ENCODE measurements at places on chromosomes 4 and X. TPM values are rescaled to one million over a fixed set of nuclear protein-coding genes. Genes with fewer than 3 reads are reported as not detected.

DNA sequence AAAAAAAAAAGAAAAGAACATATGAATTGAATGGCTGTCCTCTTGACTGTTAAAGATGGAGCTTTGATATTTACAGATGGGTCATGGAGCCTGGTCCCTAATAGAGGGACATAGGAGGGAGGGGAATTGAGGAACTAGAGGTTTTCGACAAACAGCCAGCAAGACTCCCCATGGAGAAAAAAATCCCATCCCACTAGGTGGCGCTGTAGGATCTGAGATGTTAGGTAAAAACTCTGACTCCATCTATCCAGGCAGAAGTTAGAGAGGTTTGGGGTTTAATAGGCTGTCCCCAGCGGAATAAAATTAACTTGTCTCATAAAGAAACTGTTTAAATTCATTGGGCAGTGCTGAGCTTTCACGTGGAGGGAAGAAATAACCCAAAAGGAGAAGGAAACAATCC, 45.9 kb downstream of the HMGB2 start:
- DNase-seq, result peak; percentile 65

- DNase-seq, result no peak
Measured at GRCh38 chr4:52943677-52944076, 81.6 kb downstream of the RASL11B start.

DNA sequence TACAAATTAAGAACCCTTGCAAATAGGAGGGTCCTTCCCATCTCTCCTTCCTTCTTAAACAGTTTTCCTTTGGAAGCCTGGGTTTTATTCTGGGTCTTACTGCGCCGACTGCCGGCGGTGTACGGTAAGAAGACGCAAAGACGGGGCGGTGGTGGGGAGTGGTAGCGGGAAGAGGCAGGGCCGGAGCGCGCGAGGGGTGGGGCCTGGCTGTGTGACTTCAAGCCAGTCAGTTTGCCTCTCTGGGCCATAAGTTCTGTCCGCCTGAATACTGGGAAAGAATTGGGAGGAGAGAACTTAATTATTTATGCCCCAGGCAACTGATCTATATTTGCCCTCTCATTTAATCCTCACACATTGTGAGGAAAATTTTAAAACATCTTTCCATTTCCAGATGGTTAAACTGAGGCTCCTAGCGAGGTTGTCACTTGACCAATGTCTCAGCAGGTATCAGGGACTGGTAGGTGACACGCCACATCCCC, 726 bp upstream of the KANTR start:
- peak; percentile 85 for DNase-seq

The NKX3-2 gene
- total RNA-seq, result 1.9 TPM

DNA sequence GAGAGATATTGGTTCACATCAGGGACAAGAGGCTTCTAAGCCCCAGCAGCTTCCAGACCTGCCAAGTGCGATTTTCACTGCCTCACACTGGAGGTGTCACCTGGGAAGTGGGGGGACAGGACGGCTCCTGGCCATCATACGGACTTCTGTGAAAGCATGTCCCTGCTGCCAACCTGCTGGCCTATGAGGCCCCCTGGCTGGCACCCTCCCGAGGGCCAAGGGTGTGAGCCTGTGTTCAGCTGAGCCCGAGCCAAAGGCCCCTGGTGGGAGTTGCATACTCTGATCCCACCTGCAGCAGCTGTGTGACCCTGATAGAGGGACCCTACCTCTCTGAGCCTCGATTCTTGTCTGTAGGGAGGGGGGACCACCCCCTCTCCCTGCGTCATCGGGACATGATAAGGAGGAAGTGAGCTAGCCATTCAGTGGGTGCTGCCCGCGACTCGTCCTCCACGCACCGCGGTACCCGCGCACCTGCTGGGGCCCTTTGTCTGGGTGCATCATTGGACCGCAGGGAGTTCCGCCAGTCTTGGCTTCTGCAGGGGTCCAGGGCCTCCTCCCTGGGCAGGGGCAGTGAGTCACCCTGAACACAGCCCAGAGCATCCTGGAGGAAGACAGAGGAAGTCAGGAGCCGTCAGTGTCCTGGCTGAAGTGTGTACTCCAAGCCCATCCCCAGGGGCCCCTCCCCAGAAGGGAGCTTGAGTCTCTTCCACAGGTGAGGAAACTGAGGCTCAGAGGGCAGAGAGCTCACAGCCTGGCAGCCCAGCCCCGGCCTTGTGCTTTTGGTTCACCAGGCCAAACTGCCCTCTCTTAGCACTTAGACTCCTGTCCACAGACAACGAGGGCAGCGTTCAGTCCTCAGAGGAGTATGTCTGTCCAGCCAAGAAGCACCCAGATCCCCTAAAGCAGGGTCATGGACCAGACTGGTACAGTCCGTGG, 24.1 kb downstream of the C4orf50 start:
- DNase-seq, result peak; percentile 24

DNA sequence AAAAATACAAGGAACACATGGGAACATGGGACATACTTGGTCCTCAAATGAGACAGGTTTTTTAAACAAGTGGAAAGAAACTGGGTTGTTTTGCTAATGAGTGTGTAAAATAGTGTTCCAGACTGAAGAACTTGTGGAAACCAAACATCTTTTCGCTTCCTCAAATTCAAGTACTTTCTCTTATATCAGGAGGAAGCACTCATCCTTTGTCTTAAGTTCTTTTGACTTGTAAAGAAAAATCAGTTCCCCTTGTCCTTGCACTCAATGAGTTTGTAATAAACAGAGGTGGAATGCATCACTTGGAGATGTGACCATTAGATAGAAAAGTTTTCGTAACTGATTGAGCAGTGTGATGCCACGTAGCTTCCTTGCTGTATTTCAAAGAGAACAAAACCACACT, 101.1 kb downstream of the PHOX2B start:
- DNase-seq, result no peak

- no peak for DNase-seq
Measured at GRCh38 chr4:87165892-87166291, 54.5 kb downstream of the KLHL8 start.

DNA sequence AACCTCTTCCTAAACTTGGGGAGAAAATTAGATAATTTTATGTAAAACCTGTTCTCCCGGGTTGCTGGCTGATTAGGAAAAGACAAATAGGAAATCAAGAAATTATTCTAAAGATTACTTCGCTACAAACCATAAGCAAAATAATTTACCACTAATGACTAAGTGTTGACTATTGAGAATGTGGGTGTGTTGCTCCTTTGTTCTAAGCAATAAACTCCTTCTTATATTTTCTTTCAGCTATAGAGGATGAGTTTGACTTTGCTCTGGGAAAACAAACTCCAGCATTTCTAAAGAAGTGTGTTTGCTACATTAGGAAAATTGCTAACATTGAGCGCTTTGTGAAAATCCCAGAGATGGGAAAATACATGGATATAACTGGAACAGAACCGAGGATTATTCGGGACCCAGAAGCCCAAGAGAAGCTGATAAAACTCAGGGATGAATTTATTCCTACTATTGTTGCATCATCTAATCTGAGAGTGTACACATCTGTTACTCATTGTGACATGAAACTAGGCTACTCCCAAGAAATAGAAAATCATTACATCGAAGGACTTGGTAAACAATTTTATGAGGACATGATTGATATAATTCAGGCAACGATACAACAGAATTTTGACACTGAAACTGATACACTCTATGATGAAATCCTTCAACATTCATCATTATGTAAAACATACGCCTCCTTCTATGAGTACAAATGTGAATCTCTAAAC, 194.2 kb downstream of the NWD2 start:
- DNase-seq, result no peak

- no peak for DNase-seq
Measured at GRCh38 chr4:15015170-15015569, 12.9 kb downstream of the CPEB2 start.

DNA sequence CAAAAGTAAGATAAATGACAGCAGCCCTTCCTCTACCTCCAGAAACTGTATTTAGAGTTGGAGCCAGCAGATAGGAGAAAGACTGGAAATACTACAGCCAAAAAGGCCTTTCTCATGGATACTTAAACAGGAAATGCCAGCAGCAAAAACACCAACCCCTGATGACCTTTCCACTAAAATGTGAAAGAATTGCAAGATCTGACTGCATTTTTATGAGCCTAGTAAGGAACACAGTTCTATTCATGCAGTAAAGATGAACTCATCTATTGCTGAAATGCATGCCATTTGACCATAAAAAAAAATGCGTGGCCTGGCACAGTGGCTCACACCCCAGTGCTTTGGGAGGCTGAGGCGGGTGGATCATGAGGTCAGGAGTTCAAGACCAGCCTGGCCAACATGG, 19.9 kb downstream of the ABCG2 start:
- no peak for DNase-seq

- no peak for DNase-seq
Measured at GRCh38 chrX:15973946-15974345, 119.3 kb upstream of the AP1S2 start.

DNA sequence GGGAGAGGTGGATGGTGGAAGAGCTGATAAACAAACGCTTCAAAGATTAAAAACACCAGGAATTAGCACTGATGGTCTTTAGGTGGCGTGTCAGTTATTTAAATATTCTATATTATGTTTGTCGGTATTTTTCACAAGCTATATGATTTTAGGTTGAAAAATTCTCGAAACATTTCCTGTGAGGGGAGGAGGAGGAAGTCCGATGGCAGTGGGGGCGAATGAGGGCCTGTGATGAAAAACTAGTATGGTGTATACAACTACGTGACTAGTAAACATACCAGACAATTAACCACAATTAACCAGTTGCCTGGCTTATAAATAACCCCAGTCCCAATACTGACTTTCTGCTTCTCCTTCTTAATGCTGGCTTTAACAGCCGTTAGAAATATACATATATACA, 595 bp upstream of the NAP1L2 start:
- no peak for DNase-seq

The SUPT20HL1 gene
- not detected for total RNA-seq

- DNase-seq, result peak; percentile 73
Measured at GRCh38 chrX:49884290-49884862, 5.1 kb downstream of the USP27X start.

The ARHGAP24 gene
- total RNA-seq, result 0.37 TPM

DNA sequence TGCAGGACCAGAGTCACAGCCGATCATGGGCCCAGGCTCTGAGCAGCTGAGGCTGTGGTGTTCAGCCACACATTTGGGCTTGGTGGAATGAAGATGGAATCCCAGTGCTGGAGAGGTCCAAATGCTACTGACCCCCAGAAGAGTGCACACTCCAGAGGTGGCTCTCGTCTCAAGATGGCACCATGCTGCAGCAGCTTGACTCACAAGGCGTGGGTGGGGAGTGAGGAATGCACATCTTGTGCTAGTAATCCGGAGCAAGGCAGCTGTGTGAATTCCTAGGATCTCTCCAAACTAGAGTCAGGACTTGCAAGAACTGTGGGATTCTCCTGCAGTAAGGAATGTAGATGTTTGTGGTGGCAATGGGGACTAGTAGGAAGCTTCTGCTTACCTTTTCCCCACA, 28.7 kb downstream of the RAB28 start:
- no peak for DNase-seq

GRCh38 chrX:53166103-53166502, 58.9 kb downstream of the KDM5C start:
- no peak for DNase-seq

DNA sequence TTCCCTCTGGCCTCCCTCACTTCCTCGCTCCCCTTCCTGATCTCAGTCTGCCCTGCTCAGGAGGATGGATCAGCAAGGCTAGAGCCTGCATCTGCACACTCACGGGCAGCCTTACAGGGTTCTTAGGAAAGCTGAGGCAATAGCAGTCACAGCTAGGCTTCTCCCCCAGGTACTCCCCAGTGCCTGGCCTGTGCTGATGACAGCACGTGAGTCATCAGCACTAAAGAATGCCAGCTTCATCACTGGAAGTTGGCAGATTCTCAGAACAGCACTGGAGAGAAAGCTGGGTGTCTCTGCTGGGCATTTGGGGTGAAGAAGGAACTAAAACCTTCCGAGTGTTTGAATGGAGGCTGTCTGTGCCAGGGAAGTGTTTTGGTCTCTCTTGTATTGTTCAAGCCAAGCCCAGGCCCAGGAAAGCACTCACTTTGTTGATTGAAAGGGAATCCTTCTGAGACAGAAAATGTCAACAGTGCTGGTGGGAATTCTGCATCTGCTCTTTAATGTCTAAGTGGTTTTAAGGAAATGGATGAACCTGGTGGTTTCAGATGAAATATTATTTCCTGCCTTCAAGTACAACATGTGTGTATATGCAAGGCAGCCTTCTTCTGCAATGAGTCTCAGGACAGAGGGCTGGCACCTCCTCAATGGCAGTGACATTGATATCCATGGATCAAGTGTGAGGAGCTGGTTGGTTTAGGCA, 73.0 kb upstream of the SCOC start:
- peak; percentile 2 for DNase-seq

The HSFX4 gene
- not detected for total RNA-seq

- no peak for DNase-seq
Measured at GRCh38 chr4:72604324-72604723, 35.3 kb upstream of the ADAMTS3 start.

- DNase-seq, result peak; percentile 74
Measured at GRCh38 chrX:130120746-130121504, 10.6 kb upstream of the ELF4 start.

The TKTL2 gene
- total RNA-seq, result not detected

- no peak for DNase-seq
Measured at GRCh38 chrX:42119076-42119475, 195.7 kb upstream of the CASK start.

DNA sequence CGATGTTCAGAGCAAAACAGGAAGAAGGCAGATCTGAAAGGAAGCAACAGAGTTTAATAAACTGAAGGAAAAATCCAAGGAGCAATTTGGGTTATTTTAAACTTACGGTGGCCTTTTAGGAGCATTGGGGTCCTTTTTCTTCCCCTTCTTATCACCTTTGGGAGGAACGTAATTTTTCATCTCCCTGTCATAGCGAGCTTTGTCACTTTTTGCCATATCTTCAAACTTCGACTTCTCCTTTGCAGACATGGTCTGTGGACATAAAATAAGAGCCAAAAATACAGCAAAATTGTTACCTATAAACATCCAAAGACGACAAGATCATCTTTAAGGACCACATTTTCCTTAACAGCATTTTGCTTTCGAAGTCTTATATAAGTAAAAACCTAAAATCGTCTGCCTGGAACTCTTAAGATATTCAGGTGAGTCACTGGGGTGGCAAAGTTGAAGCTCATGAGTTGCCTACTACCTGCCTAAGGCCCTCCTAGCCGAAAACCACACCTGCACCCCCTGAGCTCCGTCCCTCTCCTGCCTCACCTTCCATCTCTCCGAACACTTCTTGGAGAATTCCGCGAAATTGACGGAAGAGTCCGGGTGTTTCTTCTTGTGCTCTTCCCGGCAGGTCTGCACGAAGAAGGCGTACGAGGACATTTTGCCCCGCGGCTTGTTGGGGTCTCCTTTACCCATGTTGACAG, 1.0 kb downstream of the HMGB2 start:
- no peak for DNase-seq

DNA sequence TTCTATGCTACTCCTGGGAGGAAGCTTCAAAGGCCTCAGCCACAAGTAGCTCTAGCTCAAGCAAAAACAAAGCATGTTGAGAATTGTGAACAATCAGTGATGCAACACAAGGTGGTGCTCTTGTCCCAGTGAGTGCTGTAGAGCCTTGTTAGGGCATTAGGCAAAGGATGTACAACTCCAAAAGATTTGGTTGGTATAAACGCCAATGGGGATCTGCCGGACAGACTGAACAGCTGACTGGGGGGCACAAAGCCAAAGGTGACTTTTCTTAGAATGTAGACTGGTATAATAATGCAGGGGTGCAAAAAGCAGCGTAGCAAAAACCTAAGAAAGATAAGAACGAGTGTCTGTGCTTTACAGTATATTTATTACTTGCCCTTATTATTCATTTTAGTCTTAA, 62.6 kb upstream of the ALB start:
- DNase-seq, result peak; percentile 59

GRCh38 chr4:75015627-75016026, 82.7 kb downstream of the PARM1 start:
- DNase-seq, result no peak

- peak; percentile 54 for DNase-seq
Measured at GRCh38 chr4:1720163-1720983, 750 bp downstream of the TMEM129 start.

- no peak for DNase-seq
Measured at GRCh38 chr4:107757864-107758476, 37.9 kb upstream of the PAPSS1 start.

Data from H9 (cell line).